ENCODE measurements at places on chromosomes 12 and 14.

DNA sequence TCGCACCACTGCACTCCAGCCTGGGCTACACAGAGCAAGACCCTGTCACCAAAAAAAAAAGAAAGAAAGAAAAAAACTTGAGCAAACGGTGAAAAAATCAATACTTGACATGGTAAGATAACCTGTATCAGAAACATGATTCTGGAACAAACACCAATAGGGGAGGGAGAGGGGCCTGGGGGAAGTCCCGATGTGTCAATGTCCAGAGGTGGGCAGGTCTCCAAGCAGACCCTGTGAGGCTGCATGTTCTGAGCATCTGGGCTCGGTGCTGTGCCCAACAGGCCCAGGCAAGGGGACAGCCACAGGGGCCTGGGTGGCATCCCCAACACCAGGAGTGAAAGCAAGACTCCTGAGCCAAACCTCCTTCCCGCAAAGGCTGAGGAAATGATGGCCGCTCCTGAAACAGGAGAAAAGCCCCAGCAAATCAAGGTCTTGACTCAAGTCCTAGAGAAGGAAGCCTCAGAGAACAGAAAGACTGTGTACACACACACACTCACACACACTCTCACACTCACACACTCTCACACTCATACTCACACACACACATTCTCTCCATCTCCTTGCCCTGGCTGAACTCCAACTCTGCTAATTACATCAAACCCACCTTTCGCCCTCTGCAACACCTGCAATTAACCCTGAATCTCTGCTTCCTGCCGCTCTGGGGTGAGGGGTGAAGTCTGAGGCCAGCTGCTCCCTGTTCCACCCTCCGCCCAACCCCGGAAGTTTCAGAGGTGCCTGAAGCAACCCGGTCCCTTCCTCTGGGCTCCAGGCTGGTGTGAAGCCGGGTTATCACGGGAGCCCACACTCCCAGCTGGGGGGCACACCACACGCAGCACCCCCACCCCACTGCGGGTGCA lies 20.4 kb downstream of the CCDC88C start:
- H3K36me3 ChIP-seq, result no peaks in the 10 kb centered on the region
- H3K27me3 ChIP-seq, result no peaks in the 10 kb centered on the region
- H3K27ac ChIP-seq, result peak overlapping the region; percentile 89
- no peak for DNase-seq
- H3K4me1 ChIP-seq, result peaks cover 67% of the 10 kb centered on the region

GRCh38 chr12:131413006-131413405 lies 297.9 kb upstream of the SFSWAP start:
- H3K36me3 ChIP-seq, result no peaks in the 10 kb centered on the region
- H3K4me1 ChIP-seq, result no peaks in the 10 kb centered on the region
- H3K27ac ChIP-seq, result no peak overlapping the region
- no peak overlapping the region for H3K4me3 ChIP-seq
- no peak for DNase-seq
- no peaks in the 10 kb centered on the region for H3K27me3 ChIP-seq

DNA sequence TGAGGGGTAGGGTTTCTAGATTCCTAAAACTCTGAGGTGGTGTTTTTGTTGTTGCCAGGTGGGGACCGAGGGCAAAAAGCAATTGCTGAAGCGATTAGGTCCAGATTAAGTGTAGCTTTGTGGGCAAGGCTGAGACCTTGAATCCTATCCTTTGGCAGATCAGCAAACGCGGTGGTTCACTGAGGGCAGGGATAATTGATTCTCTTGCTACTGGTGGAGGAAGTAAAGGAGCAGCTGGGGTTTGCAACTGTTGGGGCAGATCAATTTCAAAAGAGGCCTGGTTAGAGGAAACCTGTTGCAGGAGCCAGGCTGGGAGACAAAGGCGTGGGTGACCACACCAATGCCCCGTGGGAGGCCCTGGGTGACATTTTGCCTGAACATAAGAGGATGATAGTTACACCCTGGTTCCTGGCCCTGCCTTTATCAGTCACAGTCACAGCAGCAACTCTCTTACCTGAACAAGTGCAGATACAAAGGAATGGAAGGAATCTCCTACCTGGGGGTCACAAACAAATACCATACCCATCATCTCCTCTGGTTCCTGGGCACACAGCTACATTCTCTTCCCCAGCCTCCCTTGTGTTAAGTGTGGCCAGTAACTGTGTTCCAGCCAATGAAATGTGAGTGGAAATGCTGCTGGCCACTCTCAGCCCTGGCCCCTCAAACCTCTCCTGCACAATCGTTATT lies 43.3 kb upstream of the RASSF3 start:
- no peaks in the 10 kb centered on the region for H3K27me3 ChIP-seq
- no peak for DNase-seq
- H3K4me3 ChIP-seq, result no peak overlapping the region
- no peaks in the 10 kb centered on the region for H3K36me3 ChIP-seq

DNA sequence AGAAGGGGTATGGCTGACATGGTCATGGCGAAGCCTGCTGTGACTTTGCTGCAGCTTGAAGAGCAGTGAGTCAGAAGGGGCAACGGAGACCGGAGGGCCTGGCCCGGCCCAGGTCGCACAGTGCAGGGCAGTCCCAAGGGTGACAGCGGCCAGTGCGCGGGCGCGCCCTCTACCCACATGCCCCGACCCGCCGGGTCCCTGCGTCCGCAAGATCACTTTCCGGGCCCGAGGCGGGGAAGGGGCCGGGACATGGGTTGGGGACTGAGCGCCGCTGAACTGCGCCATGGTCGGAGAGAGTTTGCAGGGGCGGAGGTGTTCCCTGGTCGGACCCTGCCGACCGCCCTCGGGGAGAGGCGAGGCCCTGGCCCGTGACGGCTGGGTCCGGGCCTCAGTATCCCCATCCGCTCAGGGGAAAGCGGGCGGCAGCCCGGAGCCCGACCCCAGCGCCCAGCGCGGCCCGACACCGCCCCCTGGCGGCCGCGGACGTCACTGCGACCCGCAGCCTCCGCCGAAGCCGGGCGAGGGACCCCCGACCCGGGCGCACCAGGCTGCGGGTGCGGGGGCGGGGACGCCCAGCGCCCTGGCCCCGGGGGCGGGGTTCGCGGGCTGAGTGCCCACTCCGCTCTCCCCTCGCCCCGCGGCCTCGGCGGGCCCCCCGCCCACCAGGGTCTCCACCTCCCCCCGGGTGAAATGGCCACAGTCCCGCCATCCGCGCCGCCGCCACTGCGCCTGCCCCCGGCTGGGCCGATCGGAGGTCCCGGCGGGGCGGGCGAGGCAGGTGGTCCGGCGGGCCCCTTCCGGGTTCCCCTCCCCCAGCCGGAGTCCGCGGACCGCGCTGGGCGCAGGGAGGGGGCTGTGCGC lies 7.2 kb upstream of the ANKRD9 start:
- DNase-seq, result peak; percentile 69
- H3K27me3 ChIP-seq, result no peaks in the 10 kb centered on the region
- no peaks in the 10 kb centered on the region for H3K4me1 ChIP-seq
- peak overlapping the region; percentile 50 for H3K4me3 ChIP-seq
- no peak overlapping the region for H3K27ac ChIP-seq

- no peak for DNase-seq
- H3K27ac ChIP-seq, result no peak overlapping the region
- H3K27me3 ChIP-seq, result no peaks in the 10 kb centered on the region
- H3K4me1 ChIP-seq, result no peaks in the 10 kb centered on the region
- H3K4me3 ChIP-seq, result no peak overlapping the region
Measured at GRCh38 chr12:60693019-60693626, 1097.3 kb downstream of the SLC16A7 start.

DNA sequence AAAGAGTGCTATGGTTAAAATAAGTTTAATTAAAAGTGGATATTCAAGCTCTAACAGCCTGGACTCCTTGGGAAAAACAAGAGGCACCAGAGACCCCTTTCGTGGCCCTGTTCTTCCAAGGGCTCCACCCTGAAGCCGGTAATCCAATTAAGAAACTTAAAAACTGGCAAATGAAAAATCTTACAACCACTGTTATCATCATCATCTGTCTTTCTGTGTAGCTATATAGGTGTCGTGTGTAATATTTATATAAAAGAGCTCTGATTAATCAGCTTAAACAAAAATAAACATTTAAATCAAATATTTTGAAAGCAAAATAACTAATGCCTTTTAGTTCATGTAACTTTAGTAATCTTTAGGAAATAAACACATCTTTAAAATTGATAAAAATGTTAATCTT lies 4.5 kb downstream of the ATF1 start:
- H3K4me3 ChIP-seq, result no peak overlapping the region
- H3K36me3 ChIP-seq, result peaks cover 6% of the 10 kb centered on the region
- H3K27me3 ChIP-seq, result no peaks in the 10 kb centered on the region
- DNase-seq, result no peak
- H3K4me1 ChIP-seq, result peaks cover 21% of the 10 kb centered on the region

DNA sequence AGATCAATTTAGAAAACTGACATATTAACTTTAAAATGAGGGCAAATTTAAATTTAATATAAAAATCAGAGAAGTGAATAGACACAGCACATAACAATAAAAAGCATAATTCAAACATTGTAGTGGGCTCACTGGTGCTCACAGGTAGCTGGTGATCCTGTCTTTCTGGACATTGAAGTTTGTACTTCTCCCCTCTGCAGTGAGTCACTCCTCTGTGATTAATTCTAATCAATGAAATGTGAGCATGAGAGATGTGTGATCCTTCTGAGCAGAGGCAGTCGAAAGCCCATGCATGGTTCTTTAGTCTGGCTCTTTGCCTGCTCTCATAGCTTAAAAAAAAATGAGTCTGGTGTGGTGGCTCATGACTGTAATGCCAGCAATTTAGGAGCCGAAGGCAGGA lies 59.0 kb upstream of the RERGL start:
- no peaks in the 10 kb centered on the region for H3K36me3 ChIP-seq
- DNase-seq, result no peak
- no peak overlapping the region for H3K4me3 ChIP-seq
- H3K27me3 ChIP-seq, result no peaks in the 10 kb centered on the region

GRCh38 chr12:52969828-52970569 lies 21.1 kb downstream of the KRT18 start:
- no peak for DNase-seq
- H3K4me3 ChIP-seq, result no peak overlapping the region
- H3K4me1 ChIP-seq, result peaks cover 22% of the 10 kb centered on the region
- H3K36me3 ChIP-seq, result no peaks in the 10 kb centered on the region
- no peaks in the 10 kb centered on the region for H3K27me3 ChIP-seq

Measured in RWPE2 (cell line).